SK-N-SH (cell line): ENCODE measurements at places on chromosomes 11 and 22.
A peak's percentile ranks its signal among the peaks of the same experiment; 100 is the strongest.

GRCh38 chr11:31340903-31341572 is 28.5 kb downstream of the DCDC1 start:
- H3K36me3 ChIP-seq = no peaks in the 10 kb centered on the region
- no peak overlapping the region for H3K27ac ChIP-seq
- no peaks in the 10 kb centered on the region for H3K4me1 ChIP-seq
- peak; percentile 12 for DNase-seq

- H3K4me1 ChIP-seq = no peaks in the 10 kb centered on the region; the same call in 1 of the 2 replicates
- no peak overlapping the region for H3K27ac ChIP-seq
- DNase-seq = peak; percentile 16
- no peaks in the 10 kb centered on the region for H3K27me3 ChIP-seq
Measured at GRCh38 chr11:1778141-1778911, 14.6 kb upstream of the CTSD start.

DNA sequence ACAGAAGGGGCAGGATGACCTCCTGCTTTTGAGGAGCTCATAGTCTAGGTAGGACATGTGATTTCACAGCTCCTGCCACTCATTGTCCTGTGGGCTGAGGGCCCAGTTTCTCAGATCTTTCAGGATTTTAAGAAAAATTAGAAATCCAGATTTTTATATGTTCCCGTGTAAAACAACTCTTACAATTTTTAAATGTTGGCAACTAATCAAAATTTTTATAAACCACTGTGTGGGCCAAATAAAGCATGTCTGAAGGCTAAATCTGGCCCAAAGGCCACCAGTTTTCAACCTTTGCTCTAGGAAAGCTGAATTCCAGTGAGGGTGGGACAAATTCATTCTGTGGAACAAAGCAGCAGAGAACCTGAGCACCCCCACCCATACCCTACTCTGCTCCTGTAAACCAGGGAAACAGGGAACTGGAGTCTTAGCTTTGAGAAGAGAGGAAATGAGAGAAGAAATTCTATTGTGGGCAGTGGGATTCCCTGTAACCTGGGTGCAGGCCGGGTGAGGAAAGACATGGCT is 20.6 kb downstream of the LRRC32 start:
- DNase-seq = no peak
- H3K27me3 ChIP-seq = peaks cover 6% of the 10 kb centered on the region
- H3K4me1 ChIP-seq = no peaks in the 10 kb centered on the region

DNA sequence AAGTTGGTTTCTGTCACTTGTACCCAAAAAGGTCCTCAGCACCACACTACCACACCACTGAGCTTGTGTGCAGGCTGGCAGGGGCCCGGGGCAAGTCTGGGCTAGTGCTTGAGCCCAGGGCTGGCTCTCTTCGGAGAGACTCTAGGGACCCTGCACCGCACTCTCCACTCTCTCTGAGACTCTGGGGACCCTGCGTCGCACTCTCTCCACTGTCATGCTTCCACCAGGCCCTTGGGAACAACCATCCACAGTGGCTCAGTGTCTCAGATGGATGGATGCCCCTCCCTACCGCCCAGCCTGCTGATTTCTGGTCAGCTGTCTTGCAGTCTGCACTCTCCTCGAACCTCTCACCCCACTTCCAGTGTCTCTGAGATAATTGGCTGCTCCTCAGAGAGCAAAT is 2.0 kb upstream of the SBF1 start:
- H3K4me3 ChIP-seq = no peak overlapping the region
- no peaks in the 10 kb centered on the region for H3K36me3 ChIP-seq
- no peak overlapping the region for H3K27ac ChIP-seq
- no peak for DNase-seq

DNA sequence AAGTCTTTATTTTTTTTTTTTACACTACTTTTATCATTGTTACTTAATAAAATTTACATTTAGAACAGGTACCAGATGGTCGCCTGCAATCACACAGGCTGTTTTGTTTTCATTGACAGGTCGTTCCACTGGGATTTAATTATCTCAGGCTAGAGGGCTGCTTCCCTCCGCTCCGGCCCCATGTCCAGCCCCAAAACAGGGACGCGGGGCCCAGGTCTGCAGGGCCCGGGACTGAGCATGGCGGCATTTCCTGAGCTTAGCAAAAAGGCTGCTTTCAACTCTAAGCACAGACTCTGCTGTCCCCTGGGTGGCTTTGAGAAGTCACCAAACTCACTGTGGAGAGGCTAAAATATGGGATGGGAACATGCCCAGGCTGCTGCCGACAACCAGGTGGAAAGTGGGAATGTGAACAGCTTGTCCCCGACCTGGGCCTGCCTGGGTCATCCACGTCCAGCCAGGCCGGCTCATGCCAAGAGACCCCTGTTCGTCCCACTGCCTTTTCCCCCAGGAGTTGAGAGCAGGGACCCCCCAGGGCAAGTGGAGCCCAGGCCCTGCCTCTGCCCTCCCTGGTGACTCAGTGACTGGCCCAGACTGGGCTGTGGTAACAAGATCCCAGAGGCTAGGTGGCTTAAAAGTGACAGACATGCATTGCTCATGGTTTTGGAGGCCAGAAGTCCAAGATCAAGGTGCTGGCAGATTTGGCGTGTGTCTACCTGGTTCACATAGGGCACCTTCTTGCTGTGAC is 150.0 kb downstream of the SHANK2 start:
- H3K4me1 ChIP-seq = peaks cover 6% of the 10 kb centered on the region; the same call in 1 of the 2 replicates
- no peak for DNase-seq
- H3K4me3 ChIP-seq = no peak overlapping the region
- no peak overlapping the region for H3K27ac ChIP-seq
- no peaks in the 10 kb centered on the region for H3K27me3 ChIP-seq

- no peaks in the 10 kb centered on the region for H3K27me3 ChIP-seq
- no peaks in the 10 kb centered on the region for H3K36me3 ChIP-seq
- H3K27ac ChIP-seq = no peak overlapping the region
- no peaks in the 10 kb centered on the region for H3K4me1 ChIP-seq
- H3K4me3 ChIP-seq = no peak overlapping the region
Measured at GRCh38 chr11:131534611-131535010, 164.2 kb downstream of the NTM start.

DNA sequence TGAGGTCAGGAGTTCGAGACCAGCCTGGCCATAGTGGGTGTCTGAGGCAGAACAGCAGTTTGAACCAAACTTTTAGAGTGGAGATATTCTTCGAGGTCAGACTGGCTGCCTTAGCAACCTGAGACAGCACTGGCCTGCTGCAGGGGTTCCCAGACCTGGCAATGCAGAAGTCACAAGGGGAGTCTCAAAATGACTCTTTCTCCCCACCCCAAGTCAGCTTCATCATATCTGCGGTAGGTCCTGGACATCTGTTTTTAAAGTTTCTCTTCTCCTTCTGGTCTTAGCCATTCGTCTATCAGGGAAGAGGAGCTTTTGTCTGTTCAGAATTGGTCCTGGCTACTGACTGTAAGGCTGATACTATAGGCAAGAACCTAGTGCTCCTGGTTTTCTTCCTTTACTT is 14.5 kb upstream of the CLMP start:
- no peak overlapping the region for H3K4me3 ChIP-seq
- H3K36me3 ChIP-seq = no peaks in the 10 kb centered on the region

DNA sequence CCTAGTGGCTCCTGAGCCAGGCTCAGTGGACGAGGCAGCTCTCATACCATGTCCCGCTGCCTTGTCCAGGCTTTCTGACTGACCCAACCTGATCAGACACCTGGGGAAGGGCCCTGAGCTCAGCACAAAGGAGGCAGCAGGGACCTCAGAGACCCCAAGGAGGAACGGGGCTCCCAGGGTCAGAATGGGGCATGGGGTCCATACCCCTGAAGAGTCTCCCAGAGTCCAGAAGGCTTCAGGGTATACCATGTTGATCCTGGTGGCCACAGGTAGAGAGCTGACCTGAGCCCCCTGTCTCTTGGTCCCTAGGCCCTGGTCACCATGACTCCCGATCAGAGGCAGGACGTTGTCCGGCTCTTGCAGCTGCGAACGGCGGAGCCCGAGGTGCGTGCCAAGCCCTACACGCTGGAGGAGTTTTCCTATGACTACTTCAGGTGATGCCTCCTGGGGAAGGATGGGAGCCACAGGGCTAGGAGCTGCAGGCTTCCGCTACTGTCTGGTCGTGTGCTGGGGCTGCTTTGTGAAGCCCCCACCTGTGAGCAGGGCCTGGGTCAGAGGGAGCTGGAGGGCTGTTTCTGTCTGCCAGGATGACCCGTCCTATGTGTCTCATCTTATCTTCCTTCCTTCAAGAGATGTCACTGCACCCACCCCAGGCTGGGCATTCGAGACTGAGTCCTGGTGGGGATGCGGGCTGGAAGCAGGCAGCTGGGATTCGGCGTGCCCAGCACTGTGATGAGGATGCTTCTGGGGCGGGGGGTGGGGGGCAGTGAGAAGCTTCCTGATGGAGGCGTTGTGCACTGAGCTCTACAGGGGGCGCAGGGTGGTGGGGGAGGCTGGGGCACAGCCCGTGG is 74.2 kb downstream of the MYO7A start:
- no peak overlapping the region for H3K4me3 ChIP-seq
- H3K4me1 ChIP-seq = no peaks in the 10 kb centered on the region
- no peak for DNase-seq
- no peaks in the 10 kb centered on the region for H3K36me3 ChIP-seq
- H3K27ac ChIP-seq = no peak overlapping the region
- H3K27me3 ChIP-seq = no peaks in the 10 kb centered on the region

DNA sequence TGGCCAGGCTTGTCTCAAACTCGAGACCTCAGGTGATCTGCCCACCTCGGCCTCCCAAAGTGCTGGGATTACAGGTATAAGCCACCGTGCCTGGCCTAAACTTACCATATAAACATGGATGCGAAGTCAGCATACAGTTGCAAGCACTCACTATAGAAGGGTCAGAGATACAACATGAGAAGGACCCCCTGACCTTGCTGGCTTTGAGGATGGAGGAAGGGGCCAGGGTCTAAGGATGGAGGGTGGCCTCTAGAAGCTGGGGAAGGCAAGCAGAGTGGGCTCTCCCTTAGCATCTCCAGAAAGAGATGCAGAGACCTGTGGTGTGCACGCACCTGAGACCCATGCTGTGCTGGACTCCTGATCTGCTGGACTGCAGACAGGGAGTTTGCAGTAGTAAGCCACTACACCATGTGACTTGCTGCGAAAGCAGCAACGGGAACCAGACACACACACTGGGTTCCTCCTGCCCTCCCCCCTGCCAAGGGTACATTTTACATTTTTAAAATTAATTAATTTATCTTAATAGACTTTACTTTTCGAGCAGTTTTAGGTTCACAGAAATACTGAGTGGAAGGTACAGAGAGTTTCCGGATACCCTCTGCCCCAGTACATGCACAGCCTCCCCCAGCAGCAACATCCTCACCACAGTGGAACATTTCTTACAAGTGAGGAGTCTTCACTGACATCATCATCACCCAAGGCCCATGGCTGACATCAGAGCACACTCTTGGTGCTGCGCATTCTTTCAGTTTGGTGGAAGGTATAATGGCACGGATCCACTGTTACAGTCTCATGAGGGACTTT is 170.1 kb upstream of the B3GAT1 start:
- DNase-seq = no peak
- H3K4me1 ChIP-seq = no peaks in the 10 kb centered on the region
- H3K4me3 ChIP-seq = no peak overlapping the region
- H3K27ac ChIP-seq = no peak overlapping the region
- H3K36me3 ChIP-seq = no peaks in the 10 kb centered on the region
- no peaks in the 10 kb centered on the region for H3K27me3 ChIP-seq

DNA sequence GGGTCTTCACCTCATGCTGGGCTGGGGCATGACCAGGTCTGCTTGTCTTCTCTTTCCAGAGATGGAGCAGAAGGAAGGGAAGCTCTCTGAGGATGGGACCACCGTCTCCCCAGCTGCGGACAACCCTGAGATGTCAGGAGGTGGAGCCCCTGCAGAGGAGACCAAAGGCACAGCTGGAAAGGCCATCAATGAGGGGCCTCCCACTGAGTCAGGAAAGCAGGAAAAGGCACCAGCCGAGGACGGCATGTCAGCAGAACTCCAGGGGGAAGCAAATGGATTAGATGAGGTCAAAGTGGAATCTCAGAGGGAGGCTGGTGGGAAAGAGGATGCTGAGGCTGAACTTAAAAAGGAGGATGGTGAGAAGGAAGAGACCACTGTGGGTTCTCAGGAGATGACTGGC is 5.2 kb downstream of the SMTNL1 start:
- no peak overlapping the region for H3K27ac ChIP-seq
- H3K36me3 ChIP-seq = no peaks in the 10 kb centered on the region; the same call in 1 of the 2 replicates
- no peaks in the 10 kb centered on the region for H3K27me3 ChIP-seq
- no peak overlapping the region for H3K4me3 ChIP-seq
- no peaks in the 10 kb centered on the region for H3K4me1 ChIP-seq

DNA sequence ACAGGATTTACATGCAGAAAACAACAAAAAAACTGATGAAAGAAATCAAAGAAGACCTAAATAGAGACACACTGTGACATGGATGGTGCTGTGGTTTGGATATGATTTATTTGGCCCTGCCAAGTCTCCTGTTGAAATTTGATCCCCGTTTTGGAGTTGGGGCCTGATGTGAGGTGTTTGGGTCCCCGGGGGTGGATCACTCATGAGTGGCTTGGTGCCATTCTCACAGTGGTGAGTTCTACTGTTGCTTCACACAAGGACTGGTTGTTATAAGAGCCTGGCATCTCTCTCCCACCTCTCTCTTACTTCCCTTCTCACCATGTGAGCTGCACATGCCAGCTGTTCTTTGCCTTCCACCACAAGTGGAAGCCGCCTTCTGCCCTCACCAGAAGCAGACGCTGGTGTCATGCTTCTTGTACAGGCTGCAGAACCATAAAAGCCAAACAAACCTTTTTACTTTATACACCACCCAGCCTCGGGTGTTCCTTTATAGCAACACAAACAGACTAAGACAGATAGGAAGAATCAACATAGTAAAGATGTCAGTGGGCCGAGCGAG is 7.8 kb upstream of the RTL6 start:
- no peak overlapping the region for H3K4me3 ChIP-seq
- no peaks in the 10 kb centered on the region for H3K36me3 ChIP-seq
- H3K27me3 ChIP-seq = no peaks in the 10 kb centered on the region; the same call in 1 of the 2 replicates
- no peaks in the 10 kb centered on the region for H3K4me1 ChIP-seq
- H3K27ac ChIP-seq = no peak overlapping the region

DNA sequence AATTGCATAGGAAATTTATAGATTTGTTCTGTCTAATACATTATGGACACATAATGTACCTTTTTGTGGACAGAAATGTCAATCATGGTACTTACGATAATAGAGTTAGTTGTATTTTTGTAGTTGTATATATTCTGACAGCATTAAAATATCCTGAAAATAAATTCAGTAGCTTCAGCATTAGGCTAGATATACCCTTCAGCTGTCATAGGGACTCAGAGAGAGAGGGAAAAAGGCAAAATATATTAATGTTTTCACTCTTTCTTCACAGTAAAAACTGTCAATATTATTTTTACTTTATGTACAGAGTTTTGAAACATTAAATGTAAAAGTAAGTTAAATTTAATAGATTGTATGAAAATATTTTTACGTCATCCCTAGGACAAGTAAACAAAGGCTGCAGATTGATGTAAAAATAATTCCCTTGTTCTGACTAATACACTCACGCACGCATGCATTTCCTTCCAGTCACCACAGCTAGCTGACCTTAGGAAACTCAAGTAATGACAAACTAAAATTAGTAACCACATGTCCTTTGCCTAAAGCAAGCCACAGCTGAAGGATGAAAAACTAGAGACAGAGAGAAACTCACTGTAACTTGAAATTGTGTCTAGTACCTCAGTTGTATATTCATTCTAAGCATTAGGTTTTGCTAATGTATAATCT is 104.7 kb upstream of the CARD18 start:
- H3K36me3 ChIP-seq = no peaks in the 10 kb centered on the region
- H3K27ac ChIP-seq = peak overlapping the region; percentile 86
- peaks cover 12% of the 10 kb centered on the region; the same call in 1 of the 2 replicates for H3K4me1 ChIP-seq

- H3K27ac ChIP-seq = no peak overlapping the region
- no peak overlapping the region for H3K4me3 ChIP-seq
- H3K27me3 ChIP-seq = no peaks in the 10 kb centered on the region
- no peak for DNase-seq
- peaks cover 3% of the 10 kb centered on the region; the same call in 1 of the 2 replicates for H3K4me1 ChIP-seq
Measured at GRCh38 chr11:78061921-78062311, 1.7 kb upstream of the THRSP start.

- no peak overlapping the region for H3K27ac ChIP-seq
- no peaks in the 10 kb centered on the region for H3K27me3 ChIP-seq
- no peak for DNase-seq
- peaks cover 3% of the 10 kb centered on the region for H3K4me1 ChIP-seq
Measured at GRCh38 chr11:16225623-16226022, 130.7 kb downstream of the SOX6 start.
